Left renal pelvis (tissue), 4 donors: ENCODE measurements at places on chromosomes 2 and 18. TPM values are rescaled to one million over a fixed set of nuclear protein-coding genes. Genes with fewer than 3 reads are reported as not detected.

LAMA1 gene
- polyA plus RNA-seq = 90.4 TPM

GCG gene
- not detected for polyA plus RNA-seq

MPP4 gene
- 0.37 TPM for polyA plus RNA-seq

SMAD2 gene
- 91.1 TPM for polyA plus RNA-seq

DNA sequence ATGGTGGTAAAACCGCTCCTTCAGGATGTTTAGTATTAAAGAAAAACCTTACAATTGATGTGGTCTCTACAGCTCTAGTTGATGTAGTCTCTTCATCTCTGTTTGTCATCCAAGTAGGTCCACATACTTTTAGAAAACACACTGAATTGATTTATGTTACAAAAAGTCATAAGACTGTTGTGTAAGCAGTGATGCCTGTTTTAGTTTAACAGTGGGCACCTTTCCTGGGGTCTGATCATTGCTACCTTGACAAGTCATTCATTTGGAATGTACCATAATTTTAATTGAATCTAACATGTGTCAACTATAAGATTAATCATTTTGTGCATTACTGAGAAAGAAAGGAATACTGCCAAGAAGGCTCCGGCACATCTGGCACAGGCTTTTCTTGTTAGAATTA is 34.3 kb downstream of the GIGYF2 start:
- DNase-seq = no peak

C2orf80 gene
- 0.58 TPM for polyA plus RNA-seq

VSNL1 gene
- 5.3 TPM for polyA plus RNA-seq
